ENCODE measurements at places on chromosomes 6 and 20.

DNA sequence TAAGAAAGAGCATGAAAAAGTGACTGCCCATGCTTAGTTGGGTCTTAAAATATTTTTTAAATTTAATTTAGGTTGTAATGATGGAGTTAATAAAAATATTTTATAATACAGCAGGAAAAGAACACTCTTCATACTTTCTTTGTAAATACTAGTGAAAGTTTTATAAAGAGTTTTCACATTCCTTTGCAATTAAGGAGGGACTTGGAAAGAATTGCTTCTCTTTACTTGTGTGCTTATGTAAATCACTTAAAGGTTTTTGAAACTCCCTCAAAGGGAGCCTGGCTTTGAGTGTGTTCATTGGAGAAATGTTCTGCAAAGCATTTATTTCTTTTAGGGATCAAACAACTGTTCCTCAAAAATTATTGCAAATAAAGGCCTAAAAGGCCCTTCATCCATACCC is 11.6 kb upstream of the TFAP2B start:
- DNase-seq = no peak

DNA sequence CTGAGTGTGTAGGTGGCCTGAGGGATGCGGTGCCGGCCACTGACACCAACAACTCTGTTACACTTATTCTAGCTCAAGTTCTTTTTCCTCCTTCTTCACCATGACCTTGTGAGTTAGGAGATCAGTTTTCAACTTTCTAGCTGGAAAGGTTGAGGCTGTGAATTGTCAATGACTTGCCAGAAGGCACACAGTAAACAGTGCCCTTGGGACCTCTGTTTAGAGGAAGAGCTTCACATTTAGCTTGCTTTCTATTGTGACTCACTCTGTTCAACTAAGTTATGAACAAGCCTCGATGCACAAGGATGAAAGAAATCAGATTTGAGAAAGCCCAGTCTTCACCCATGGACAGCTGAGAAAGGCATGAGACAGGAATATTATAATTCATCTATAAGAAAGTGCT is 455.6 kb downstream of the MAFB start:
- no peak for DNase-seq

DNA sequence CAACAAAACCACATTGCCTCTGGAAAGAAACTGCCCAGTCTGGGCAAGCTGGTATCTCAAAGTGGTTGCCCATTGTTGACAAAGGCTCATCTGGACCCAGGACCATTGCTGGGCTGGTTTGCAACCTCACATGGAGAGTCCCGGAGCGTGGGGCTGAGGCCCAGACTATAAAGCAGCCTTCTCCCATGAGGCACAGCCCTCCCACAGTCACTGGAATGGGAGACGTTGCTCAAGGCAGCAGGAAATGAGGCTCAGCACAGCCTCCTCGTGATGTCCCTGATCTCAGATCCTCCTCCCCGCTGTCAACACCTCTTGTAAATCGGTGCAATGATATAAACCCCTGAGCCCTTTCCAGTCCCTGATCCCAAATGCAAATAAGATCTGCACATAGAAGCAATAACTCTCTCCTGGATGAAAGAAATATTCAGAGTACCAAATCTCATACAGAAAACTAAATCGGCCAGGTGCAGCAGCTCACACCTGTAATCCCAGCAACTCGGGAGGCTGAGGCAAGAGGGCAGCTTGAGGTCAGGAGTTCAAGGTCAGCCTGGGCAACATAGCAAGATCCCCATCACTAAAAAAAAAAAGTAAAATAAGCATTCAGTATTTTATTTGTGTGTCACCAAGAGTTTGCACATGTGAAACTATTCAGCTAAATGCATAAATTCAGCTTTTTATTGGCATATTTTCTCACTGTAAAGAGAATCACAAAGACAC is 103.0 kb upstream of the RREB1 start:
- no peak for DNase-seq

DNA sequence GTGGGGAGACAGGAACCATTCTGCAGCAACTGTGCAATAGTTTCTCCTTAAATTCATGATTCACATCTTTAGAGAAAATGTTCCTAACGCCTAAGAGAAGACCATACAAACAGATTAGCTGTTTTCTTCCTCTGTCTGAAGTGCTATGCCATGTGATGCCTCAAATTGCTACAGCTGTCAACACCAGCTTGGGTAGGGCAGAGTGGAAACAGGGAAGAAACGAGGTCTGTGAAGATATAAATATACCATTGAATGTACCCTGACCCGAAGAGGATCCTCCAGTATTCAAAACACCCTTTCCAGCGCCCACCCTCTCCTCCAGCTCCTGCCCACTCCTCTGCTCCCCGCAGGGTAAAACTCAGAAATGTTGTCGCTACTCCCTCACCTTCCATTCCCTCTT is 40.3 kb upstream of the PRND start:
- no peak for DNase-seq

GRCh38 chr6:13286181-13286580 is 42.2 kb downstream of the TBC1D7 start:
- no peak for DNase-seq

DNA sequence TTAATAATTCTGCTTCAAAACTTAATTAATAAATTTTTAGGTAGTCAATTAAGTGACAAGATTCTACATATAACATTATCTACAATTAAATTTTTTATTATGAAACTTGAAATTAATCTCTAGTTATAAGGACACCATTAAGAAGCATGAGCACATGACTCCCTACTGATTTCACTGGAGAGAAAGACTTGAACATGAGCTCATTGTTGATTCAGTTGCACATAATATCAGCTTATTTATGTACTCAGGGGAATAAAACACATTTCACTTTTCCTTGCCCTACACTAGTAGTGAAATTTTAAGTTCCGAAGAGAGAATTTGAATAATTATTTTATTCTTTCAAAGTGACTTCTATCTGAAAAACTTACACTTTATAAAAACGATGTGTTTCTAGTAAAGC is 370.2 kb upstream of the EPHA7 start:
- DNase-seq = no peak

DNA sequence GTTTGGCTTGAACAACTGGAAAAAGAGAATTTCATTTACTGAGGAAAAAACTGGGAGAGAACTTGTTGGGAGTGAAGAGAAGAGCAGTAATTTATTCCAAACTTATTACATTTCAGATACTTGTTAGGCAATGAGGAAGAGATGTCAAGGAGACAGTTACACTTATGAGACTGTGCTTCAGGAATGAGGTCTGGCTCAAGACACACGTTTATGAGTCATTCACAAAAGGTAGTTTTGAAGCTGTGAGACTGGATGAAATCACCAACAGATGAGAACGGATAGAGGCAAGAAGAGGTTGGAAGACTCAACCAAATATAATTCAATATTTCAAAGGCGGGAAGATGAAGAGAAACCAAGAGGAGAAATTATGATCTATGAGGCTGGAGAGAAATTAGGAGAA is 70.6 kb upstream of the DEFB112 start:
- no peak for DNase-seq

DNA sequence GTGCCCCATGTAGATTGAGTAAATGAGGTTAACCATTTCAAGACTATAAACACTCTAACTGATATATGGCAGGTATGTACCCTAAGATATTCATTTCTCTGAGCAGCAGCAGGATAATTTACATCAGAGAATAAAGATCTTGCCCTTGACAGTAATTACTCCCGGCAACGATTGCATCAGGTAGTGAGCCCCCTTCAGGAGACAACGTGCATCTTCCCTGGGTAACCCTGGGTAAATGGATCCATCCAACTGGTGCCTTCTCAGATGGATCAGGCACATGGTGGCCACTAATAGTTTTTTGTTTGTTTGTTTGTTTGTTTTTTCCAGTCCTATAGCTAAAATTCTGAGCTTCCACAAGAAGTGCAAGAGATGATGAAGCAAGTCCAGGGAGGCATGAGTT is 469.4 kb upstream of the SLC35B3 start:
- DNase-seq = no peak

DNA sequence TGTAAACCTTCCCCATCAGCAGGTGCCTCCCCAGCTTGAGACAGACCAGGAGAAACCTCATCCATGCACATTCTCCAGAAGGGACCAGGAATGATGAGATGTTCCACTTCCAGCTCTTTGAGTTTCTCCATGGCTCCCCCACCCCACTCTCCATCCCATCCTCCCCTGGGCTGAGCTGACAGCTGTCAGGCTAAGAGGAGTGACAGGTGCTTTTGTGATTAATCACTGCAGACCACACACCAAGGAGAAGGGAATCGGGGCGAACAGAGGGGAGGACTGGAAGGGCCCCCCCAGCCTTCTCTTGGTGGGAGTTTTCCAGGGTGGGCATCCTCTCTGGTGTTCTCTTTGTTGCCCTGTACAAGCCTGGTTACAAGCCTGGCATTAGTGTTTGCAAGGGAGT is 56.1 kb upstream of the ZFAND3 start:
- DNase-seq = no peak

GRCh38 chr6:13614126-13614925 is 809 bp upstream of the NOL7 start:
- peak; percentile 62 for DNase-seq

- no peak for DNase-seq
Observed at GRCh38 chr6:26333476-26334297, 31.3 kb upstream of the BTN3A2 start.

DNA sequence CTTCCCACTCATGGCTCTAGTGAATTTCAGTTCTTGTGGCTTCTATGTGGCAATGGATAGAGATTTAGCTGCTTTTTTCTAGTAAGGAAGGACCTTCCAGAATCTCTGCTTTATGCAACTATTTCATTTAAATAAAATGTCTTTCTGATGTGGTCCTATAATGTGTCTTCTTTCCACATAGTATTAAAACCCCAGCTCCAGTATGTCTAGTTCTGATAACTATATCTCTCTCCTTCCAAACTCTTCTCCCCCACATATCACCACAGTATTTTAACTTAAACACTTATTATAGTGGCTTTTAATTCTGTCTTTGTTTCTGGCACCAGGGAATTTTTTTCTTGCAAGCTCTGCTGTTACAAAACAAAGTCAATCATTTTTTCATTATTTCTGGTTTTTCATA is 40.6 kb upstream of the SUMO4 start:
- DNase-seq = no peak

GRCh38 chr20:388034-388994 is 7.8 kb downstream of the TRIB3 start:
- no peak for DNase-seq

DNA sequence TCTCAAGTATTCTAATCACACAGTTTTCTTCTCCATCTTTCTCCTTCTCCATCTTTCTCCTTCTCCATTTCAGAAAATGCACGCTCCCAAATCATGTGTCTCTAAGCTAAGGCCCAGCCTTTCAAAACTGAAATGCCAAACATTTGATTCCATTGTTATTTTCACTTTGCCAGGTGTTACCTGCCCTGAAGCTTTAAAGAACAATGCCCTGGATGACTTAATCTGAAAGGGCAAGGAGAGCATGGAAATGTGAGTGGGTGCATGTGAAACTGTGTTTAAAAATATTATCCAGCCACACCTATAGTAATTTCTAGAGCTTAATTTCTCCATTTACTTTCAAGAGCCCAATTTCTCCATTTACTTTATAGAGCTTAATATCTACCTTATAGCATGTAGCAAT is 42.4 kb upstream of the GCLC start:
- no peak for DNase-seq

- no peak for DNase-seq
Observed at GRCh38 chr20:33773412-33774089, 37.6 kb upstream of the CHMP4B start.

DNA sequence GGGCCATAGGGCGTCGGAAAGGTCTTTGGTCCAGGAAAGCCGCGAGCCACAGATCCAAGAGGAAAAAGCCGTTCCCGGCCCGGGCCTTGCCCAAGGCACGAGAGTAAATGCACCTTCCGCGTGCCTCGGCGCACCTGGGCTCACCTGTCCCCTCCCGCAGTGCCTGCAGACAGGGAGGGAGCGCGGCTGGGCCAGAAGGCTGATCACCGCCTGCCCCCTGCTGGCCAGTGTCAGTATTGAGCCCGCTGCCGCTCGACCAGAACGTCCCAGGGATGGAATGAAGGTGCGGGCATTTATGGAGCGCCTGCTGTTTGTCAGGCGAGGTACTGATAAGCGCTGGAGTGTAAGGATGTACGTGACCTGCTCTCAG is 679 bp upstream of the LPIN3 start:
- DNase-seq = peak; percentile 45

GRCh38 chr6:139591075-139591865 is 216.8 kb upstream of the CITED2 start:
- no peak for DNase-seq

- no peak for DNase-seq
Observed at GRCh38 chr20:36120991-36121390, 33.5 kb upstream of the EPB41L1 start.

- no peak for DNase-seq
Observed at GRCh38 chr6:150347845-150348244, 21.0 kb upstream of the IYD start.

DNA sequence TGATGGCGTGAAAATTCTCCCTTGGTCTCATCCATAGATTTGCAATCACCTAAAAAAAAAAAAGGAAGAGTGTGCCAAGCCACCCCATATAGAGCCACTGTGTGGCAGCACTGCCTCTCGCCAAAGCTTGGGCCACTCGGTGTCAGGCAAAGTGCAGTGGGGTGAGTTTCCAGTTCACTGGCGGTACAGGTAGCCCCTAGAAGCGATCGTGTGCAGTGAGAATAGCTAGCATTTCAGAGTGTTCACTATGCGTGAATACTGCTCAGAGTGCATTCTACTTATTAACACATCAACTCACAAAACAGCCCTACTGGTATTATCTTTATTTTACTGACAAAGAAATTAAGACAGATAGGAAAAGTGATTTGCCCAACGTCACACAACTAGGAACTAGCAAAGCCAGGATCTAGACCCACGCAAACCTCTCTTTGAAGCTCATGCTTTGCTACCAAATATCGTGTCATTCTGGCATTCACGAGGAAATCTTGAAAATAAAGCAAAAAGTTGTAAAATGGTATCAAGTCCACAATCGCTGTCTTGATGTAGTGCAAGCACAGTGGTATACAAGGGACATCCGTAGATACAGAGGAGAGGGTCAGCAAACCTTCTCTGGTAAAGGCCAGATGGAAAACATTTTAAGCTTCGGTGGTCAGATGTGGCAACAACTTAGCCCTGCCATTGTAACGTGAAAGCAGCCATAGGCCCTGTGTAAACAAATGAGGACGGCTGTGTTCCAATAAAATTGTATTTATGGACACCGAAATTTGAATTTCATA is 10.4 kb upstream of the GCNT2 start:
- no peak for DNase-seq

GRCh38 chr6:160039441-160039840 is 70.6 kb downstream of the IGF2R start:
- no peak for DNase-seq

DNA sequence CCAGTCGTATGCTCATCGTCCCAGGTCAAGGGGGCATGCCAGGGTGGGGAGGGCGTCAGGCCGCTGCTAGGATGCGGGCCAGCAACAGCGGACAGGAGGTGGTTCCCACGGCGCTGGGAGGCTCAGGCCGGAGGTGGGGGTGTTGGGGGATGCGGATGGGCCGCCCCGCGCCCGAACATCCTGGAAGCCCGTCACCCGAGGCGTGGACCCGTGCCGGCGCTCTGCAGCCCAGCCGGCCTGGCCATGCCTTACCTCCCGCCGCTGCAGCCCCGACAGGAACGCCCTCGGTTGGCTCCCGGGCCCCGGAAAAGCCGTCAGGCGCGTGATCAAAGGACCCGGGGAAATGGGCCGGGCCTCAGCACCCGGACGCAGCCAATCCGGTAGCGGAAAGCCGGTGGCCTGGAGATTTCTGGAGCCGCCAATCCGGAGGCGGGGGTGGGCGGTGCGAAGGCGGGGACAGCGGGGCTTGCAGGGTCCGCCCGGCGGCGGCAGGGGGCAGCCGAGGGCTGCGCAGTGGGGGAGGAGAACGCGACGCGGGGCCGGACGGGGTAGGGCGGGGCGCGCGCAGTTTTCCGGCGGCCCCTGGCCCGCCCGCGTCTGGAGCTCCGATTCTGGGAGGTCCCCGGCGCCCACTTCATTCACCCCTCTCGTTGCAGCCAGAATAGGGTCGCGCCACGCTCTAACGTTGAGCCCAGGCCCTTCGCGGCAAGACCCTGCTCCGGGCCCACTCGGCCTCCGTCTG is at the start of gene SMIM29:
TSS of gene SMIM29 (minus strand) at position 280 of the 742 bp plus-strand sequence. CDS start 1,215 bp downstream, outside the sequence.
- DNase-seq = peak; percentile 95

All from NK-92 treated with Interleukin-12 subunit alpha and Interleukin-12 subunit beta, amount 100 ng/mL, for 24 hours (cell line).